ENCODE measurements at places on chromosomes 4 and X.
A peak's percentile ranks its signal among the peaks of the same experiment; 100 is the strongest.

DNA sequence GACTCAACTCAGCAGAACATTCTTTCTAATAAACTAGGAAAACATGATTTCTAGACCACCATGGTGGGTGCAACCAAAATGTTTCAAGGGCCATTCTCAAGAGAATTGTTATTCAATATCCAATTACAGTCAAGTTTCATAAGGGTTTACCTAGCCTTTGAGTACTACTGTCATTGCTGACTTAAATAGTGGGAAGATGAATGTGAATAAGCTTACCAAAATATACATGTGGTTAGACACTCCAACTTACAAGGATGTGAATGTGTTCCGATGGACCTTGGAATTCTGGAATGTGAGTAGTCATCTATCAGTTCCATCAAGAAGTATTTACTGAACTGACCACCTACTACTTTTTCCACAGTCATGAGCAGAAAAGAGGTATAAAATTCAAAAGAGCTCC lies 16.9 kb downstream of the SH3RF1 start:
- no peaks in the 10 kb centered on the region for H3K27me3 ChIP-seq
- peaks cover 94% of the 10 kb centered on the region for H3K4me1 ChIP-seq
- peak overlapping the region; percentile 43 for H3K27ac ChIP-seq
- H3K4me3 ChIP-seq: no peak overlapping the region
- no peak for DNase-seq

DNA sequence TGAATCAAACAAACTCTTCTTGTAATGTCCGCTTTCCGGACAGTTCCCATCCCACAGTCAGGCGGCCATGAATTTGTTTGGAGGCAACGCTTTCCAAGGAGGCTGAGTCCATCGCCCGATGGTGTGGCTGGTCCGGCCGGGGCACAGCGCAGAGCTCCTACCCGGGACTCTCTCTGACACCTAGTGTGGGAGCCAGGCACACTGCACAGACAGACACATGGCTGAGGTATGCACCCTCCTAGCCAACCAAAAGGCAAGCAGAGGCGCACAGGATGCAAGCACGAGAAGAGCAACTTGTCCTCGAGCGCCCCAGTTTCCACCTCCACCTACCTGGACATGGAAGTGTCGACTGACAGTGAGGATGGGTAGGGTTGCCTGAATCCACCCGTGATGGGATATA lies 87.5 kb downstream of the LEF1 start:
- H3K4me1 ChIP-seq: no peaks in the 10 kb centered on the region
- DNase-seq: no peak
- H3K4me3 ChIP-seq: no peak overlapping the region
- H3K27me3 ChIP-seq: no peaks in the 10 kb centered on the region
- H3K36me3 ChIP-seq: no peaks in the 10 kb centered on the region

- no peak for DNase-seq
- no peak overlapping the region for H3K27ac ChIP-seq
- no peaks in the 10 kb centered on the region for H3K4me1 ChIP-seq
- H3K4me3 ChIP-seq: no peak overlapping the region
- no peaks in the 10 kb centered on the region for H3K36me3 ChIP-seq
- H3K27me3 ChIP-seq: no peaks in the 10 kb centered on the region
These were observed 140.5 kb upstream of the ZIC3 start for GRCh38 chrX:137425273-137425902.

GRCh38 chrX:49291615-49292337 lies 11.7 kb upstream of the GAGE10 start:
- H3K36me3 ChIP-seq: no peaks in the 10 kb centered on the region
- DNase-seq: peak; percentile 68
- H3K27ac ChIP-seq: no peak overlapping the region
- H3K4me3 ChIP-seq: no peak overlapping the region
- no peaks in the 10 kb centered on the region for H3K4me1 ChIP-seq

DNA sequence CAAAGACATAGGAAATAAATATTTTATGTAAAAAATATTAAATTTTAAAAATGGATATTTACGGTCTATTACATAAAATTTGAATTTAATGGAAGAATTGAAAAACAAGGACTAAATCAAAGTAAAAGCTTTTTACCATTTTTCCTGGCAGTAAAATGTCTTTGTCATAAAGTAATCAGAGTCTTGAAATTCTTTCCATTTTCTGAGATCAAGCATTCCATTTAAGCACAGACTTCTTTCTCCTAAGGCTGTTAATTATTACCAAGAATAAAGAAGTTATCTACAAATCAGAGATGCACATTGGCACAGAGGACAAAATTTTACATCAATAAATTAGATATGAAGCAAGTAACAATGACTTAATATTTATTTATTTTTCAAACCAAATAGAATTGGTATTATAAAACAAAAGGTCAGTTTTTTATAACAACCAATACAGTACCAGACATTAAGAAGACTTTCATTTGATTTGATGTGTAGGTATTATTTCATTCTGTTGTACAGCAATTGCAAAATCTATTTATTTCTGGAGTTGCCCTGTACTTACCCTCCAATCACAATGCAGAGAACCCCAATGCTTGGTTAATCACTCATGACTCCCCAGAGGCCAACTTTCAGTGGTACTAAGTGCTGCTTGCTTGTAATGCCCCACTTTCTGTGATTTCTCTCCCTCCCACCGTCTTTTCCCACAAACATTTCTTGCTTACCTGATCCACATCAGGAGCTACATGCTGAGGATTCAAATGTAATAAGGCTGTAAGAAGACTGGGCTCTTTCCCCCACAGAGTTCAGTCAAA lies 254.6 kb downstream of the GASK1B start:
- DNase-seq: no peak
- H3K27ac ChIP-seq: no peak overlapping the region
- H3K27me3 ChIP-seq: no peaks in the 10 kb centered on the region
- no peaks in the 10 kb centered on the region for H3K4me1 ChIP-seq
- H3K4me3 ChIP-seq: no peak overlapping the region
- no peaks in the 10 kb centered on the region for H3K36me3 ChIP-seq

GRCh38 chr4:86619656-86620055 lies 25.5 kb downstream of the PTPN13 start:
- no peak overlapping the region for H3K27ac ChIP-seq
- no peaks in the 10 kb centered on the region for H3K27me3 ChIP-seq
- H3K4me3 ChIP-seq: no peak overlapping the region
- no peaks in the 10 kb centered on the region for H3K4me1 ChIP-seq
- no peaks in the 10 kb centered on the region for H3K36me3 ChIP-seq

DNA sequence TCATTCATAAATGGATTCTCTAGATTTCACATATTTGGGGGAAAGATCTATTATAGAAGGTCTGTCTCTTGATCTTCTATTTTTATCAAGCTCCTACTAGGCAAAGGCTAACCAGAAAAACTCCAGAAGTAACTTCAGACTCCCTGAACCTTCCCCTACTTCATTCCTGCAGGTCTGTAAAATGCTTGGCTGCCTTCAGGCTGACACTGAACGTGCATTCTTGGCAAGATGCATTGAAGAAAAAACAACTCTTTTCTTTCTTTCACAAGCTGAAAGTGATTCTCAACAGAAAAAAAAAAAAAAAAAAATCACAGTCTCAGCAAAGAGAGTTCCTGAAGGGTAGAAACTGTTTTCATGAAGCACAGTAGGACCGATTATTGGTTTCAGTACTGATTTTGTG lies 12.7 kb downstream of the OPHN1 start:
- DNase-seq: no peak
- no peaks in the 10 kb centered on the region for H3K27me3 ChIP-seq
- H3K4me3 ChIP-seq: no peak overlapping the region
- H3K4me1 ChIP-seq: no peaks in the 10 kb centered on the region

- H3K27ac ChIP-seq: no peak overlapping the region
- H3K4me3 ChIP-seq: no peak overlapping the region
- no peaks in the 10 kb centered on the region for H3K27me3 ChIP-seq
- DNase-seq: no peak
- no peaks in the 10 kb centered on the region for H3K36me3 ChIP-seq
- H3K4me1 ChIP-seq: no peaks in the 10 kb centered on the region
These were observed 20.1 kb downstream of the SPON2 start for GRCh38 chr4:1152290-1152689.

- H3K27ac ChIP-seq: no peak overlapping the region
- H3K27me3 ChIP-seq: no peaks in the 10 kb centered on the region
- peaks cover 9% of the 10 kb centered on the region for H3K4me1 ChIP-seq
- H3K4me3 ChIP-seq: no peak overlapping the region
These were observed 90.0 kb upstream of the EXOC1L start for GRCh38 chr4:55729351-55730279.

GRCh38 chr4:40473578-40474388 lies 138.7 kb downstream of the CHRNA9 start:
- H3K27ac ChIP-seq: peak overlapping the region; percentile 53
- peak; percentile 86 for DNase-seq
- no peaks in the 10 kb centered on the region for H3K27me3 ChIP-seq

- no peak for DNase-seq
- no peaks in the 10 kb centered on the region for H3K36me3 ChIP-seq
- H3K4me1 ChIP-seq: no peaks in the 10 kb centered on the region
- H3K4me3 ChIP-seq: no peak overlapping the region
These were observed 19.5 kb upstream of the GALNTL6 start for GRCh38 chr4:171793723-171794122.

DNA sequence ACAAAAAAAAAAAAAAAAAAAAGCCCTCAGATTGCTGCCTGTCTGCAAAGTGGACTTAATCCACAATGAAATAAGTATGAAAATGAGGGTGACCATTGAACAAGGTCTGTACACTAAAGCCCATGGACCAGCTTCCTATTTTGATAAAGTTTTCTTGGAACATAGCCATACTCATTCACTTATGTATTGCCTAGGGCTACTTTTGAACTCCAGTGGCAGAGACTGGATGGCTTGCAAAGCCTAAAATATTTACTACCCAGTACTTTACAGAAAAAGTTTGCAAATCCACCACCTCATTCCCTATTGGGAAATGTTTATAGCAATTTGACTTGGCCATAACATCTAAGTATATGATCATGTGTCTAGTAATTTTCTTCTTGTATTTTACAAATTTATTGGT lies 481.7 kb downstream of the NAF1 start:
- H3K4me3 ChIP-seq: no peak overlapping the region
- no peak for DNase-seq
- no peaks in the 10 kb centered on the region for H3K36me3 ChIP-seq
- no peak overlapping the region for H3K27ac ChIP-seq
- H3K4me1 ChIP-seq: peaks cover 24% of the 10 kb centered on the region
- no peaks in the 10 kb centered on the region for H3K27me3 ChIP-seq

DNA sequence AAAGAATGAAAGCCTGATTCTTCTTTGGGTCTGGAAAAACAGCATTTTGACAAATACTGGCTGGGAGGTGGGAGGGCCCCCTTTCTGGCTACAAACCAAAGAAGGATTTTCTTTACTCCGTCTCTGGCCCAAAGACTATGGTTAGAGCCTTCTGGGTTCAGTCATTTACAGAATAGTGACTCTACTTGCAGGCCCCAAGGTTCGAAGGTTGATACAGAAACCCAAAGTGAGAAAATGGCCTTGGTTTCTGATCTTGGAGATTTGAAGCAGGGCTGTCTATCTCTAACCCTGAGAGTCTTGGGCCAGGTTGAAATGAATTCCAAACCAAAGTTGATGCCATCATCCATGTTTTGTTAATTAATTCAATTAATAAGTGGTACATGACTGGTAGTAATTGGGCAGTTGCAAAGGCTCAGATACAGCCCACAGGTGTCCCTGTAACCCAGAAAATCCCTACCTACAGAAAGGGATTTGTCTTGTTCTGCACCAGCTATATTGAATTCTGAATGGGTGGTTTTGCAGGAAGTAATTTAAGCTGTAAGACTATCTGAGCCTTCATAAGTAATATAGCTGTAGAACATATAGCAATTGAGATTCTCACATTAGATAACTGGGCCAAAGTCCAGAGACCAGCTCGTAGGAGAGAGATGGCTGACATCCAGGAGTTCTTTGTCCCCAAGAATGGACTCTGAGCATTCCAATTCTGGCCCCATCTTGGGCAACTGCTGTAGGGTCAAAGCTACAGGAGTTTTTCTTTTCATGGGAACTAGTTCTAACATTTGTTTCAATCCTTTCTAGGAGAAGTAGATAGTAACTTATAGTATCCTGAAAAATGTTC lies 34.5 kb downstream of the CHRNA9 start:
- H3K4me3 ChIP-seq: no peak overlapping the region
- H3K27ac ChIP-seq: peak overlapping the region; percentile 56
- no peaks in the 10 kb centered on the region for H3K36me3 ChIP-seq
- peak; percentile 50 for DNase-seq

- DNase-seq: no peak
- H3K27me3 ChIP-seq: no peaks in the 10 kb centered on the region
- no peak overlapping the region for H3K27ac ChIP-seq
- H3K4me1 ChIP-seq: no peaks in the 10 kb centered on the region
- no peaks in the 10 kb centered on the region for H3K36me3 ChIP-seq
These were observed 45.6 kb downstream of the GPC3 start for GRCh38 chrX:133939655-133940302.

GRCh38 chrX:44996277-44996676 lies 123.3 kb downstream of the KDM6A start:
- H3K27ac ChIP-seq: no peak overlapping the region
- no peaks in the 10 kb centered on the region for H3K4me1 ChIP-seq
- H3K4me3 ChIP-seq: no peak overlapping the region
- DNase-seq: no peak
- no peaks in the 10 kb centered on the region for H3K36me3 ChIP-seq

Data from Caco-2 (cell line).